ENCODE measurements at places on chromosomes 1 and 21. TPM values are rescaled to one million over a fixed set of nuclear protein-coding genes. Genes with fewer than 3 reads are reported as not detected.
A peak's percentile ranks its signal among the peaks of the same experiment; 100 is the strongest.

C1QC gene
- total RNA-seq = not detected

DNALI1 gene
- total RNA-seq = not detected

CD5L gene
- total RNA-seq = not detected

ATP1B1 gene
- 4.1 TPM for total RNA-seq

CAPN9 gene
- total RNA-seq = not detected

DNA sequence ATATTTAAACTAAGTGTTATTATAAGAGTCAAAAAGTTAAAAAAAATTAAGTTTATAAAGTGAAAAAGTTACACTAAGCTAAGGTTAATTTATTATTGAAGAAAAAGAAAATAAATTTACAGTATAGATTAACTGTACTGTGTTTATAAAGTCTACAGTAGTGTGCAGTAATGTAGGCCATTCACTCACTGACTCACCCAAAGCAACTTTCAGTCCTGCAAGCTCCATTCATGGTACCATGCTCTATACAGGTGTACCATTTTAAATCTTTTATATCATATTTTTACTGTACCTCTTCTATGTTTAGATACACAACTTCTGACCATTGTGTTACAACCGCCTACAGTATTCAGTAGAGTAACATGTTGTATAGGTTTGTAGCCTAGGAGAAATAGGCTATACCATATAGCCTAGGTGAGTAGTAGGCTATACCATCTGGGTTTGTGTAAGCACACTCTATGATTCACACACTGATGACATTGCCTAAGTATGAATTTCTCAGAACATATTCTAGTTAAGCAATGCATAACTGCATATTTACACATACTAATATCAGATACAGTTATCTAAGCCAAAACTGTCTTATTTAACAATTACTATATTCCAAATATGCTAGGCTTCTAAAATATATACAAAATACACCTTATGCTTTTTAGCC, 80.6 kb upstream of the GFI1 start:
- peaks cover 37% of the 10 kb centered on the region for H3K4me1 ChIP-seq
- no peaks in the 10 kb centered on the region for H3K27me3 ChIP-seq
- DNase-seq = no peak
- no peak overlapping the region for H3K4me3 ChIP-seq

GRCh38 chr1:15151377-15151806, 2.2 kb upstream of the TMEM51 start:
- peaks cover 15% of the 10 kb centered on the region for H3K4me1 ChIP-seq
- no peak overlapping the region for H3K4me3 ChIP-seq
- H3K27me3 ChIP-seq = peaks cover 67% of the 10 kb centered on the region
- H3K36me3 ChIP-seq = no peaks in the 10 kb centered on the region
- DNase-seq = no peak
- no peak overlapping the region for H3K27ac ChIP-seq

- no peak for DNase-seq
- H3K27ac ChIP-seq = no peak overlapping the region
- no peaks in the 10 kb centered on the region for H3K27me3 ChIP-seq
- no peak overlapping the region for H3K4me3 ChIP-seq
Observed at GRCh38 chr1:94121411-94121821, 468 bp upstream of the ABCA4 start.

DNA sequence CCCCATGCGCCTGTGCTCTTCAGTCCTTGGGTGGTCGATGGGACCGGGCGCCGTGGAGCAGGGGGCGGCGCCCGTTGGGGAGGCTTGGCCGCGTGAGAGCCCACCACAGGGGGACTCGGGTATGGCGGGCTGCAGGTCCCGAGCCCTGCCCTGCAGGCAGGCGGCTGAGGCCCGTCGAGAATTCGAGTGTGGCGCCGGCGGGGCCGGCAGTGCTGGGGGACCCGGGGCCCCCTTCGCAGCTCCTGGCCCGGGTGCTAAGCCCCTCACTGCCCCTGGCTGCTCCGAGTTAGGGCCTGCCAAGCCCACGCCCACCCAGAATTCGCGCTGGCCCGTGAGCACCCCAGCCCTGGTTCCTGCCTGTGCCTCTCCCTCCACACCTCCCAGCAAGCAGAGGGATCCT, 26.1 kb downstream of the TLR5 start:
- DNase-seq = no peak
- no peaks in the 10 kb centered on the region for H3K36me3 ChIP-seq
- H3K4me1 ChIP-seq = no peaks in the 10 kb centered on the region
- no peaks in the 10 kb centered on the region for H3K27me3 ChIP-seq

DNA sequence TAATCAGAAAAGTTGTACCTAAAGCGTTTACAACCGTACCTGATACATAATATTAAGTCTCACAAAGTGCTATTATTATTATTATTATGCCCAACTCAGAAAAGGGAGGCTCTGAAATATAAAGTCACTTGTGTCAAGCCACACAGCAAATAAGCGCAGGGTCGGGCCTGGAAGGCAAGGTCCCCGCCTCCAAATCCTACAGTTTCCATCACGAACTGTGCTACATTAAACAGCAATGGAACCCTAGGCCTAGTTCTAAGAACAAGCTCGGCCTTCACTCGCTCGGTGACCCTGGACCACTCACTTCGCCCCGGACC, 549 bp downstream of the PARS2 start:
- H3K4me1 ChIP-seq = peaks cover 26% of the 10 kb centered on the region
- H3K27me3 ChIP-seq = no peaks in the 10 kb centered on the region
- peak; percentile 11 for DNase-seq
- H3K27ac ChIP-seq = peak overlapping the region; percentile 92

- H3K27me3 ChIP-seq = no peaks in the 10 kb centered on the region
- DNase-seq = no peak
- no peaks in the 10 kb centered on the region for H3K4me1 ChIP-seq
- no peak overlapping the region for H3K27ac ChIP-seq
- H3K4me3 ChIP-seq = no peak overlapping the region
Observed at GRCh38 chr1:44021581-44022321, 9.5 kb downstream of the SLC6A9 start.

DNA sequence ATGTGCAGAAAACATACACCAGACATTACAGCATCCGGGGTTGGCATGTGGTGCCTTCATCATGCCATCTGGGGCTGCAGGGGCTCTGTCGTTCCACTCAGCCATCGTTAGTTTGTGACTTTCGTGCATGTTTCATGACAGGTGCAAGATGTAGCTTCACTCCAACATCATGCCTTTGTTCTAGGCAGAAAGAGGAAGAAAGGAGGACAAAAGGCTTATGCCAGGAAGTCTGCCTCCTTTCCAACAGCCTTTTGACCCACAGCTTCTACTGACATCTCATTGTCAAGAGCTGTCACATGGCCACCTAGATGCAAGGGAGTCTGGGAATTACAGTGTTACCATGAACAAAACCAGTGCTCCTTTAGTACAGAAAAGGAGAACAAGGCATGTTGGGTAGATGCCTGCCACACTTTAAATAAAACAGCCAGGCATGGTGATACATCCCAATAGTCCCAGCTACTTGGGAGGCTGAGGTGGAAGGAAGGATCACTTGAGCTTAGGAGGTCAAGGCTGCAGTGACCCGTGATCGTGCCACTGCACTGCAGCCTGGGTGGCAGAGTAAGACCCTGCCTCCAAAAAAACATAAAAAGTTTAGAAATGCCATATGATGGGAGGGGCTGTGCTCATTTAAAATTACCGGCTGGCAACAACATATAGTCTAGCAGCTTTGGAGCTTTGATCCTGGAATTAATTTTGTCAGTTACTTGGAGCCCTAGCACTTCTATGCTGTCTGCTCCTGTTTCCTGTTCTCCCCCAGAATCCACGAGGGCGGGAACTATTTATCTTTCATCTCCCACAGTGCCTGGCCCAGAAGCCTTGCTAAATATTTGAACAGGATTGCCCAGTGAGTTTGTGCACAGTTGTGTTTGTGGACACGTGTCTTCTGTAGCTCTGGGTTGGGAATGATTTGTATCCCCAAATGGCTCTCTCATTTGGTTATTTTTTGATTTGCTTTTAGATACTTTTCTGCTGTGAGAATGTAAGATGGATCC, 7.4 kb downstream of the DOP1B start:
- no peak overlapping the region for H3K4me3 ChIP-seq
- no peaks in the 10 kb centered on the region for H3K27me3 ChIP-seq
- H3K27ac ChIP-seq = no peak overlapping the region
- DNase-seq = no peak
- H3K36me3 ChIP-seq = peaks cover 6% of the 10 kb centered on the region
- peaks cover 6% of the 10 kb centered on the region for H3K4me1 ChIP-seq

DNA sequence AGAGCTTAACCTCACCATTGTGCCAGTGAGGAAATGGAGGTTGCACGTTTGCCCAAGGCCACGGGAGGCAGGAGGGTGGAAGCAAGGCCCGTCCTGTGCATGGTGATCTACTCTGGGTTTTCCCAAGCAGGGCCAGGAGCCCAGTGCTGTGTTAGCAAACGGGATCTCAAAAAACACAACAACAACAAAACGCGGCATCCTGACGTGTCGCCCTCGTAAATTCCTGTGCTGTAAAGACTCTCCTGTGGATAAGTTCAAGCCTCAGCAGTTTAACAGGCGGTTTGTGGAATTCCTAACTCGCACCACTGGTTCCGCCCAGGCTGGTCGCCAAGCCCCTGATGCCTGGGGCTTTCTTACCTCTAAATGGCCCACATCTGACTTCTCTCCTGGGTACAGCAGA, 39.1 kb downstream of the TFF3 start:
- H3K4me1 ChIP-seq = no peaks in the 10 kb centered on the region
- peaks cover 2% of the 10 kb centered on the region for H3K36me3 ChIP-seq
- no peak overlapping the region for H3K4me3 ChIP-seq
- H3K27me3 ChIP-seq = no peaks in the 10 kb centered on the region

DNA sequence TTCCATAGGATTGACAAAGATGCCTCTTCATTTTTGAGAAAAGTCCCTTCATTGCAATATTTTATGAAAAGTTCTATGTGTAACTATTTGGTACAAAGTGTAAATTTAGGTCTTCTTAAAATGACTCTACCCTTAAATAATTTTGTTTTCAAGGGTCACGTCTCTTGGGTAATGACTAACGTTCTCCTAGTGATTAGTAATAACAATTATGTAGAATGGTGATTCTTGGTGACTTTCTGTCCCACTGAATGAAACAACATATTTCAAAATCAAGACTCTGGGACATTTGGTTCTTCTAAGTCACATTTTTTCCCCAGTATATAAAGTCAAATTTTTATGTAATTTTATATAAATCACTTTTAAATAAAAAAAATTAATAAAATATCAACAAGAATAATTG, 277.5 kb upstream of the ADAMTS5 start:
- H3K27me3 ChIP-seq = no peaks in the 10 kb centered on the region
- H3K36me3 ChIP-seq = no peaks in the 10 kb centered on the region
- no peak overlapping the region for H3K4me3 ChIP-seq
- no peaks in the 10 kb centered on the region for H3K4me1 ChIP-seq

DNA sequence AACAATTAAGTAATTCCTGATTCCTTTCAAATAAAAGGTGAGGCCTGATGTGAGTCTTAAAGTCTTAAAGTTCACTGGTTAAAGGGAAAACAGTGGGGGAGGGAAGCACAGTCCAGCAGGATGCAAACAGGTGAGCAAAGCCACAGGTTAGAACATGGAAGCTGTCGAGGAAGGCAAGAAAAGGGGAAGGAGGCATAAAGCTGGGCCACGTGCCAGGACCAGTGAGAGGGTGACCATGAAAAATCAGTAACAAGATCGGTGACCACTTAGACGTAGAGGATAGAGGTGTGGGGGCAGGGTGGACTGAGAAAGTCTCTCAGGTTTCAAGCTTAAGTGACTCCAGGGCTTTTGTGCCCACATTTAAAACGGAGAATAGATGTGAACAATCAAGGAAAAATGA, 231.3 kb downstream of the SETD4 start:
- no peak overlapping the region for H3K27ac ChIP-seq
- H3K27me3 ChIP-seq = peaks cover 20% of the 10 kb centered on the region
- H3K4me1 ChIP-seq = peaks cover 7% of the 10 kb centered on the region
- no peak overlapping the region for H3K4me3 ChIP-seq

DNA sequence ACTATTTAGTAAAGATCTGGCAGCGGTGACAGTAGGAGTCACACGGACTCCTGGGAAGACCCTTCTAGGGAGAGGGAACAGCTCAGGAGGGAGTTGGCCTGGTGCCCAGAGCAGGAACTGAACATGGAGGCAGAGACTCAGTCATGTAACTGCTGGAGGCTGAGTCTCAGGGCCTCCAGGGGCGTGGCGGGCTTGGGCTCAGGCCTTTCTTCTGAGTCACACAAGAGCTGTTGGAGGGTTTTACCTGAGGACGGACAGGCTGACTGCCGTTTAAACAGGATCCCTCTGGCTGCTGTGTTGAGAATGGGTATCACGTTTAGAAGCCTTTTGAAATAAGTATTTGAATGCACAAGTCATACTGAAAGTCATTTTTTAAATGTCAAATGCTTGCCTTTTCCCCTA, 7.2 kb upstream of the ETS2 start:
- peaks cover 27% of the 10 kb centered on the region for H3K27me3 ChIP-seq
- H3K4me1 ChIP-seq = peaks cover 8% of the 10 kb centered on the region
- DNase-seq = no peak
- no peak overlapping the region for H3K27ac ChIP-seq
- H3K4me3 ChIP-seq = no peak overlapping the region

GRCh38 chr1:51926171-51926812, 47.8 kb upstream of the NRDC start:
- H3K36me3 ChIP-seq = no peaks in the 10 kb centered on the region
- H3K4me3 ChIP-seq = no peak overlapping the region
- H3K4me1 ChIP-seq = no peaks in the 10 kb centered on the region
- no peak for DNase-seq

GRCh38 chr1:206703661-206704060, 19.0 kb downstream of the MAPKAPK2 start:
- peaks cover 77% of the 10 kb centered on the region for H3K4me1 ChIP-seq
- peak; percentile 68 for DNase-seq

DNA sequence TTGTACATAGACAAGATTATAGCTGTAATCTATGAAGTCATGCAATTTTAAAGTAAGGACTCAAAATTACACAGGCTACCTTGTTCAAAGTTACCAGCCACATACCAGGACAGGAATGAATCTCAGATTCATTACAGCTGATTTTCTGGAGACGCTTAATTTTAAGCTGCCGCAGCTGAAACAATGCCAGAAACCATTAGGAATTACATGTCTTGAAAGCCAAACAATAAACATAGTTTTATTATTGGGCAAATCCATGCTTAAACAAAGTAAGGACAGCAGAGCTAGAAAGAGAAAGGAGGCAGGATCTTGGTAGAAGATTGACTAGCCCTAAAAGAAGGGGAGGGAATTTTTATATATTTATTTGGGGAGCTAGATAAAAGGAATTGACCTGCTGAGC, 19.2 kb upstream of the CD1D start:
- H3K27me3 ChIP-seq = peaks cover 46% of the 10 kb centered on the region
- no peaks in the 10 kb centered on the region for H3K36me3 ChIP-seq
- H3K4me3 ChIP-seq = no peak overlapping the region
- no peak overlapping the region for H3K27ac ChIP-seq

GRCh38 chr1:25952841-25953401, 44.9 kb downstream of the PAFAH2 start:
- H3K4me3 ChIP-seq = no peak overlapping the region
- H3K27me3 ChIP-seq = no peaks in the 10 kb centered on the region
- no peak for DNase-seq
- H3K27ac ChIP-seq = no peak overlapping the region

- H3K27me3 ChIP-seq = no peaks in the 10 kb centered on the region
- no peak for DNase-seq
- H3K4me3 ChIP-seq = no peak overlapping the region
- no peaks in the 10 kb centered on the region for H3K36me3 ChIP-seq
- H3K4me1 ChIP-seq = no peaks in the 10 kb centered on the region
Observed at GRCh38 chr1:98653123-98653522, 8.4 kb upstream of the SNX7 start.

GRCh38 chr1:65872301-65872700, 79.6 kb downstream of the PDE4B start:
- no peaks in the 10 kb centered on the region for H3K36me3 ChIP-seq
- no peaks in the 10 kb centered on the region for H3K4me1 ChIP-seq
- peaks cover 17% of the 10 kb centered on the region for H3K27me3 ChIP-seq
- H3K27ac ChIP-seq = no peak overlapping the region
- DNase-seq = no peak
- no peak overlapping the region for H3K4me3 ChIP-seq

All from activated naive CD8-positive, alpha-beta T cell treated with anti-CD3 and anti-CD28 coated beads for 36 hours (primary cell).